D721Med (cell line): ENCODE measurements at places on chromosomes 1 and 21.

DNA sequence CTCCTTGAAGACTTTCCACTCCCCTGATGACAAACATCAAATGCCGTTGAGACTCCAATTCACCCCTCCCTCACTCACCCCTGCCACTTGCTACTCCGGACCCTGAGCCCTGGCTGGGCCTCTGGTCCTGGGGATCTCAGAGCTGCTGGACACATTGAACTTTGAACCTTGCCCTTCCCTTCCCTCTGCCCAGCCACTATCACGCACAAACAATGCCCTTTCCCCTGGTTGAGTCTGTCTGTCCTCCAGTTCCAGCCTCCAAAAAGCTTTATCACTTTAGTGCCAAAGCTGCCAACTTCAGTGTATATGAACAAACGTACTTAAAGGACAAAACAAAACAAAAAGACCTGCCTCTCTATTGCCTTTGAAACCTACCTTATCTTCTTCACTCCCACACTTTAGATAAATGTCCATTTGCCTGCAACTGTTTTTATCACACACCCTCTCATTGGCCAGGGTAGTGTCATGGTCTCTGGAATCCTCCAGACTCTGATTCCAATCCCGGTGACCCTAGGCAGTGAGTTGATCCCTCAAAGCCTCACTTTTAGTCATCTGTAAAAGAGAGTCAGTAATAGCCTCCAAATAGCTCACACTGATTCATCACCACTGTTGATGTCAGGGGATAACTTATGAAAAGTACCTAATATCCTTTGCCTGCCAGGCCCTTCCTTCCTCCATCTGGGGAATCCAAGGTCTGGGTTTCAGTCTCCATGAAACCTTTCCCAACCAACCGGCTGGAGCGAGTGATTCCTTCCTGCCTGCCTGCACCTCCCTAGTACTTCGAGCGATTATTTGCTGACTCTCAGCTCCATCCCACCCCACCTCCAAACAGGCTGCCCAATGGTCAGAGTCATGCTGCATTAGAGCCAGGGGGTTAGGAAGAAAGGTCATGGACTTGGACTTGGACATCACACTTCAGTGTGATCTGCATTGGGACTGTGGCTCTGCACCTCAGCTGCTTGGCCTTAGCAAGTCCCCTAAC lies 15.9 kb upstream of the SPOCD1 start:
- no peak for DNase-seq

GRCh38 chr1:119451158-119451557 lies 36.2 kb downstream of the HSD3B2 start:
- DNase-seq: no peak

DNA sequence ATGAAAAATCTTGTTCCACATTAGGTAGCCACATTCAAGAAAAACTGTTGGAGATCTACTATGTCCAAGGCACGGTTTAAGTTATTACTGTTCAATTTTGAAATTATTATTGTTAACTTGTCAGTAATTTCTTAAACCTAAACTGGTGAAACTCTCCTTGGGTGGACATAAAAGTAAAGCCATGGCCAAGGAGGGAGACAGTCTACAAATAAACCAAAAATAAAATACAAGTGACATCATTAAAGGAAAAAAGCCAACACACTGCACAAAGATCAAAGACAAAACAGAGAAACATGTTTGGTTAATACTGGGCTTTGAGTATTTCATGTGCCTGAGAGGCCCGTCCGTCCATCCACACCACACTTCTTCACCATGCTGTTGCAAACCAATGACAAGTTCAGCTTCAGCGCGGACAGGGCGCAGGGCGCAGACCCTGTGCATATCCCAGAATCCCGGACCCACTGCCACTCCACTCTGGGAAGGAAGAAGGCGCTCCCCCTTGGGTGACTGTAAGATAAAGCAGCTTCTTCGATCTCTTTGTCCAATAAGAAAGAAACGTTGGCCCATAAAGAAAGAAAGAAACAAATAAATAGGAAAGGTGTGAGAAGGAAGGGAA lies 918 bp upstream of the RASAL2 start:
- DNase-seq: peak; percentile 40

- no peak for DNase-seq
Measured at GRCh38 chr21:35381743-35382310, 332.7 kb upstream of the RUNX1 start.

DNA sequence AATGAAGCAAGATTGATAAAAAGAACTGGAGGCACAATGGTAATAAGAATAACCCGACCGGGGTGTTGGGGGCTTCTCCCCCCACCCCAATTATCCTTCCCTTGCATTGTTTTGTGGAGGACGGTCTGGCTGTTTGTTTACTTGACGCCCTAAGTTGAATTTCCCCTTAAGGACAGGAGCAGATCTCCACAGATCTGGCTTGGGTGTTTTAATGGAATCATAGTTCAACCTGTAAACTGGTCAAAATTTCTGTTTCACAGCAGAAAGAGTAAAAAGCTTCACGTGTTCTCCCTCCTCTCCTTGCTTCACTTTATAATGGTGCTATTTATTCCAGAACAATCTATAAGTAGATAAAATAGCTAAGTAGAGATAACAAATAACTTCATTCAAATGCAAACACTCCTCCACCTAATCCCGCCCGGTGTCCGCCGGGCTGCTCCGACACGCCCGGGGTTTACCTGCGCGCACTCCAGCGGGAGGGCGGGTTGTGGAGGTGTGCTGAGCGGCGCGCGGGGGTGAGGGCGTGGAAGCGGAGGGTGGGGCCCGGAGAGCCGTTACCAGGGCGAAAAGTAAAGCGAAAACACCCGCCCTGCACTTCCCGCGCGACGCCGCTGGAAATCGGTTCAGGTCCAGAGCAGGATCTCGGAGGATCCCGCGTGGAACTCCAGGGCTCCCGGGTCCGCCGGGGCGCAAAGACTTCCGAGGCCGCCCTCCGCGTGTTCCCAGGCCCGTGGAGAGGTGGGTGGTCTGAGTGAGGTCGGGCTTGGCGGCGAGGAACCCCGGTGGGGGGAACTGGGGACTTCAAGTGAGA lies 2.0 kb upstream of the ATF3 start:
- no peak for DNase-seq

DNA sequence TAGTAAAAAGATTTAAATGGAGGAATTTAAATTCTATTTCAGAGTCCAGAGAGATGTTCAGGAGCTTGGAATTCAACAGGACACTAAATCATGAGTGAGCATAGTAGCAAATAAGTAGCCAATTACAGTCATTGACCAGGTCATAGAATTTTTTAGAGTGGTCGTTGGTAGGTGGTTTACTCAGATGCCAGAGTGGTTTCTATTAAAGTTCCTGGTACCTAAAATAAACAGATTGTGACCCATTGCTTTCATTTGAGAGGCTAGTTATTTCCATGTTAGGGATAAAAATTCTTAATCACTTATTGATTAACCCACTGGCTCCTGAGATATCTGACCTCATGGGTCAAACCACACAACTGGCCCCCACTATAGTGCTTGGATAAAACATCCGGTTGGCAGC lies 201.3 kb downstream of the ASTN1 start:
- DNase-seq: no peak

- DNase-seq: no peak
Measured at GRCh38 chr1:14597343-14598006, 1.0 kb upstream of the KAZN start.

DNA sequence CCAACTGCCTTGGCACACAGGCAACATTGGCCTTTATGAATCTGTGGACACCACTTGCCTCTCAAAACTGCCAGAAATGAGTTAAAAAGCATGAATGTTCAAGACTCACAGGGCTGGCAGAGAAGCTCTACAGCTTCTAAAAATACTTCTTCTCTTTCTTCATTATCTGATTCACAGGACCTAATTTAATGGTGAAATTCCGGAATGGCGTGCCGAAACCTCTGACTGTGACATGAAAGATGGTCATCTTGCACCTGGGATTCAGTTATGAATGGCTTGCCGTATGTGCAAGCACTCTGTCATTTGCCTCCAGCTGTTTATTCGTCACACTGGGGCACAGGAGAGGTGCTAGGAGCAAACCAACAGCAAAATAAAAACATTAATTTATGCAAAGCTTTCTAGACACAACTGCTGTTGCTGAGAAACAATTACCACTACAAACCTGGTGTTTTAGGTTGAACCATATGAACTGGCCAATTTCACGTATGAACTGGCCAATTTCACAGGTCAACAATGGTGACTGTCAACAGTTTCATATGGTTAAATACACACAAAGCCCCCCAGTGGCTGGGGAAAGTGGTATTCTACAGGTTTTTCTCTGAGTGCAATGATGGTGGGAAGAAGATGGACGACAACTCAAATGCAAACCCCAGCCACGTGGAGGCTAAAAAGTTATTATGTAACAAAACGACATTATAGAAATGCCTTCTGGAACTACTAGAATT lies 648.3 kb downstream of the KIF26B start:
- no peak for DNase-seq

DNA sequence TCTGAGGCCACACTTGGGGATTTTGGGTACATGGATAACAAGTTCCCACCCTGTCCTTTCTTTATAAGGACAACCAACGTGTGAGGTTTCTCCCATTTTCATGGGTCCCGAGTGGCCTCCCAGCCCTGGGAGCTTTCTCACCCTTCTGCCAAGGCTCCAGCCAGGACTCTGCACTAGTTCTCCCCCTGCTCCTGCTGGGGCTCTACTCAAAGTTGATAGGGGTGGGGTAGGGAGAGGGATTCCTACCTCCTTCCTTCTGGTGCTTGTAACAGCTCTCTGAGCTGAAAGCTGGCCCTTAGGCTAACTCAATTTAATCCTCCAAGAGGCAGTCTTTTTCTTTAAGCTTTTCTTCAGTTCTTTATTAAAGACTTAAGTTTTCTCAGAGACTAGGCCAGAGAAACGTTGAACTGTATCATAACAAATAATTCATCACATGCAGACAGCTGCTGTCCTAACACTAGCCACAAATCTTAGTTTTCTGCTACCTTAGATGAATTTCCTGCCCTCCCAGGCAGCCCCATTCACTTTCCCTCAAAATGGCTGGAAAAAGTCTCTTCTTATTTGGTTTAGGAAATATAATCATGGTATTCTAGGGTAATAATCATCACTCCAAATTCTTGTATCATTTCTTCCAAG lies 22.4 kb upstream of the DR1 start:
- DNase-seq: no peak

GRCh38 chr21:35197191-35197590 lies 148.1 kb upstream of the RUNX1 start:
- no peak for DNase-seq

GRCh38 chr1:3654549-3655281 lies 2.4 kb downstream of the TP73 start:
- DNase-seq: no peak

- no peak for DNase-seq
Measured at GRCh38 chr1:72419229-72419628, 136.9 kb upstream of the NEGR1 start.

DNA sequence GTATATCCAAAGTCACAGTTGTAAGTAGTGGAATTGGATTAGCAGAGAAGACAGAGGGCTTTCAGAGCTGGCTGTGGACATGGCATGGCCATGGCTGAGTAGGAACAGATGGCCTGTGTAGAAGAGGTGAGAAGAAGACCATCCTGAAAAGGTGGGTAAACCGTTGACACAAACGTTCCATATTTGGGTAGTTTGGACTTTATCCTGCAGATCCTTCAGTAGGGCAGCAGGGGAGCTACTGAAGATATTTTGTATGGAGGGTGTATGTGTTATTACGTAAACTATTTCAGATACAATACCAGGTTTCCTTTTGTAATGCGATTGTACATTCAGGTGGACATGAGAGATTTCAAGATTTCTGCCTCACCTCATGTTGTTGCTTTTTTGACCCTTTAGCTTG lies 1.6 kb downstream of the UTP11 start:
- no peak for DNase-seq

- DNase-seq: no peak
Measured at GRCh38 chr1:2493218-2493617, 17.1 kb downstream of the PLCH2 start.

GRCh38 chr1:84960371-84960770 lies 36.5 kb downstream of the MCOLN2 start:
- DNase-seq: no peak

GRCh38 chr1:147627435-147628110 lies 42.8 kb downstream of the ACP6 start:
- peak; percentile 65 for DNase-seq

DNA sequence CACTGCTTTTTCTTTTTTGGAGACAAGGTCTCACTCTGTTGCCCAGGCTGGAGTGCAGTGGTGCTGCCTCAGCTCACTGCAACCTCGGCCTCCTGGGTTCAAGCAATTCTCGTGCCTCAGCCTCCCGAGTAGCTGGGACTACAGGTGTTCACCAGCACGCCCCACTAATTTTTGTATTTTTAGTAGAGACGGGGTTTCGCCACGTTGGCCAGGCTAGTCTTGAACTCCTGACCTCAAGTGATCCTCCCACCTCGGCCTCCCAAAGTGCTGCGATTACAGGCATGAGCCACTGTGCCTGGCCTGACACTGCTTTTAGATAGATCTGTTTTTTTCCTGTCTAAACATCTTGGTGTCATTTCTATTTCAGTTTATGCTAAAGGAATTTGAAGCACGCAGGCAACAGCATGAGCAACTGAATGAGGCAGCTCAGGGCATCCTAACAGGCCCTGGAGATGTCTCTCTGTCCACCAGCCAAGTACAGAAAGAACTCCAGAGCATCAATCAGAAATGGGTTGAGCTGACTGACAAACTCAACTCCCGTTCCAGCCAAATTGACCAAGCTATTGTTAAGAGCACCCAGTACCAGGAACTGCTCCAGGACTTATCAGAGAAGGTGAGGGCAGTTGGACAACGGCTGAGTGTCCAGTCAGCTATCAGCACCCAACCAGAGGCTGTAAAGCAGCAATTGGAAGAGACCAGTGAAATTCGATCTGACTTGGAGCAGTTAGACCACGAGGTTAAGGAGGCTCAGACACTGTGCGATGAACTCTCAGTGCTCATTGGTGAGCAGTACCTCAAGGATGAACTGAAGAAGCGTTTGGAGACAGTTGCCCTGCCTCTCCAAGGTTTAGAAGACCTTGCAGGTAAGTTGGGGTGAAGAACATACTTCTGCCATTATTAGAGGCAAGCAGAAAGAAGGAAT lies 106.1 kb upstream of the BMP8A start:
- no peak for DNase-seq

DNA sequence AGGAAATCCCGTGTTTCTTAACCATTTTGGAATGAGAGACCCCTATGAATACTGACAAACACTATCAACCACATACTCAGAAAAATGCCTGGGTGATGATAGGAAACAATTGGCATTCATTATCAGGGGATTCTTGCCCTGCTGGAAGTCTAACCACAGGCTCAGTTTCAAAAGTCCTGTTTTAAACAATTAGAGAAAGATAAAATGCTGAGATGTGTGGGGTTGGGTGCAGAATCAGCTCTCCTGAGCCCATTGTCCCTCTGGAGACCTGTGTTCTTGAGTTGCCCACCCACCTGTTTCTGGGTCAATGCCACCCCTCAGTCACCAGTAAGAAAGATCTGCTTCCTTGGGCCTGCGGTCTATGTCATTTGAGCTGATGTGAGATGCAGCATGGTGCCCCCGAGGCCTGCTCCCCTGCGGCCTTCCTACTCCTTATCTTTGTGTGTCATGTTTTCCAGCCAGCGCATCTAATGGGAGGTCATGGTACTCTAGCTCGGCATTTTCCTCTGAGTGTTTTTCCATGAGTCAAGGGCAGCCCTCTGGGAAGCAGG lies 130.3 kb upstream of the PLXNA2 start:
- DNase-seq: no peak
